ENCODE measurements at places on chromosomes 1 and 21. TPM values are rescaled to one million over a fixed set of nuclear protein-coding genes. Genes with fewer than 3 reads are reported as not detected.

- no peak overlapping the region for H3K27ac ChIP-seq
- no peak overlapping the region for H3K4me3 ChIP-seq
- DNase-seq = peak; percentile 60
- peaks cover 81% of the 10 kb centered on the region for H3K36me3 ChIP-seq
Observed at GRCh38 chr1:155729031-155729898, 40.4 kb downstream of the DAP3 start.

Gene LCE2B
- not detected for total RNA-seq

GRCh38 chr1:4076346-4076745 is 176.3 kb upstream of the C1orf174 start:
- H3K27me3 ChIP-seq = peaks cover 68% of the 10 kb centered on the region
- DNase-seq = no peak

DNA sequence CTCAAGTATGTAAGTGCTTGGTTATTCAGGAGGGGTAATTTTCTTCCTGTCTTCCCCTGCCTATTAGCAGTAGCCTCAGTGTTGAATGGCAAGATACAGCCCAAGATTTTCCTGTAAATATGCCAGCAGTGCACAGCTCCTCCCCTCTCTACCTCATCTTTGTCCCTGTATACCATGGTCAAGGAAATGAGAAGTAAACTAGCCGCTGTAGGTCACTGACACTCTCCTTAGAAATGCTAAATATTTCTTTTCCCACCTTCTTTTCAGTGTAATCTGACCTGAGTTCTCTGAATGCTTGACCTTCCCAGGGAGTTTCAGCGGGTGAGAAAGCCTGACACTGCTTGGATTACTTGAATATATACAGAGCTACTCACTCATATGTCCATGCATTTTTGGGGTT is 84.1 kb upstream of the ZNF326 start:
- no peaks in the 10 kb centered on the region for H3K27me3 ChIP-seq
